ENCODE measurements at places on chromosomes 5 and 9.

GRCh38 chr9:36328798-36329411 lies 70.7 kb upstream of the GNE start:
- no peak for DNase-seq
- H3K27ac ChIP-seq = no peak overlapping the region
- no peaks in the 10 kb centered on the region for H3K27me3 ChIP-seq
- H3K36me3 ChIP-seq = peaks cover 1% of the 10 kb centered on the region
- H3K4me3 ChIP-seq = no peak overlapping the region
- no peaks in the 10 kb centered on the region for H3K4me1 ChIP-seq

GRCh38 chr5:73482383-73483136 lies 15.7 kb upstream of the BTF3 start:
- no peaks in the 10 kb centered on the region for H3K4me1 ChIP-seq
- H3K36me3 ChIP-seq = no peaks in the 10 kb centered on the region
- no peak for DNase-seq
- no peaks in the 10 kb centered on the region for H3K27me3 ChIP-seq
- no peak overlapping the region for H3K4me3 ChIP-seq
- no peak overlapping the region for H3K27ac ChIP-seq

GRCh38 chr9:102209176-102209575 lies 470.7 kb upstream of the GRIN3A start:
- H3K27me3 ChIP-seq = no peaks in the 10 kb centered on the region
- no peak overlapping the region for H3K27ac ChIP-seq
- no peaks in the 10 kb centered on the region for H3K4me1 ChIP-seq
- no peaks in the 10 kb centered on the region for H3K36me3 ChIP-seq

GRCh38 chr5:139223481-139223880 lies 25.3 kb upstream of the SIL1 start:
- H3K27me3 ChIP-seq = no peaks in the 10 kb centered on the region
- DNase-seq = no peak
- H3K27ac ChIP-seq = no peak overlapping the region
- H3K4me3 ChIP-seq = peak overlapping the region; percentile 33
- H3K36me3 ChIP-seq = no peaks in the 10 kb centered on the region
- no peaks in the 10 kb centered on the region for H3K4me1 ChIP-seq

DNA sequence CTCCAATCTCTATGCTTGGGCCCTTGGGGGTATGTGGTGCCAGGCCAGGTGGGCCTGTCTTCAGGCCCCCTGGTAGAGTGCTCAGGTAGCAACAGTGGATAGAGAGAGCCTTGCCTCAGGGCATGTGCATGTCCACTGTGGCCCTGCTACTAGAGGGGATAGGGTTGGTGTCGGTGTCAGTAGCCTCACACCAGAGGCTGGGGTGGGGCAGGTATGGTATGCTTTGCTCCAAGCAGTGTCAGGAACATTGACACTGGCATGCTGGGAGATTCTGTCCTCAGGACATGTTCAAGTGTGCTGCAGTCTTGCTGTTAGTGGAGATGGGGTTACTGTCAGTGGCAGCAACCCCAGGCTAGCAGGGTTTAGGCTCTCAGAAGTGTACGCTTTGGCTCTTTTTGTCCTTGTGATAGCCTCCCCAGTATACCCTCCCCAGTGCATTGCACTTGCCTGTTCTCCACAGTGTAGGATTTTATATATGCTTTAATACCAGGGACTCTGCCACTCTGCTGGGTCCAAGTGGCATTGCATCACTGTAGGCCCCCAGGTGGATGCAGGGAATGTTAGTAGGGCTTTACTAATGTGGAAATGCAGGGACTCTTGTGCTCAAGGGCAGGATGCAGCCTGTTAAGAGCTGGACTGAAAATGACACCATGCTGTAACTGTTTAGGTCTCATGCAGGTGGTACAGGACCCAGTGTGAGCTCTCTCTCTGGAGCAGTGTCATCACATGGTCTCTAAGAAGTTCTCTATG lies 21.6 kb downstream of the RIC1 start:
- no peak for DNase-seq
- no peak overlapping the region for H3K27ac ChIP-seq
- H3K27me3 ChIP-seq = no peaks in the 10 kb centered on the region
- H3K4me1 ChIP-seq = no peaks in the 10 kb centered on the region
- no peak overlapping the region for H3K4me3 ChIP-seq

DNA sequence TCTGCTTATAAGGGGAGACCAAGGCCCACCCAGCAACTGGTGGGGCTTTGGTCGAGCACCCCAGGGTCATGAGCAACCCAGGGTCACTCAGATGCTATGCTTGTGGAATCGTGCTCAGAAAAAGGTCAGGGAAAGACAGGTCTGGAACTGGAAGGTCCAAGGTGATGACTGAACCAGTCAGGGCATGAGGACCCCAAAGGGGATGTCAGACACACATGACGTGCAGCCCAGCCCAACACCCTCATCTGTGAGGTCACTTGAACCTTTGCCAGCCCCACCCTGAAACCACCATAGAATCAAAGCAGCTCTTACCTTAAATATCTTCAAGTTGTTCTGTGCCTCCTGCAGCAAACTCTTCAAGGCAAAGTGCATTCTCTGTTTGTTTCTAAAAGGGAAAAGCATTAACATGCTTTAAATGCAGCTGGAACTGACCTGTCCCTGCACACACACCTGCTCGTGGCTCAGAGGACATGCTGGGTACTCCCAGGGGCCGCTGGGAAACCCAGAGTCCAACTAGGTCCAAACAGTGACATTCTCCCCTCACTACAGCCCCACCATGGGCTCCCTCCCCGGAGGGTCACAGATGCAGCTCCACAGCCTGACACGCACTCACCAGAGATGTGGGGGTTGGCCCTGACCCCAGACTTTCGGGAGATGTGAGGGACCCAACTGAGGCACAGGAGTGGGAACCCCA lies 29.4 kb downstream of the IPPK start:
- DNase-seq = peak; percentile 38
- no peaks in the 10 kb centered on the region for H3K4me1 ChIP-seq
- peaks cover 81% of the 10 kb centered on the region for H3K36me3 ChIP-seq

DNA sequence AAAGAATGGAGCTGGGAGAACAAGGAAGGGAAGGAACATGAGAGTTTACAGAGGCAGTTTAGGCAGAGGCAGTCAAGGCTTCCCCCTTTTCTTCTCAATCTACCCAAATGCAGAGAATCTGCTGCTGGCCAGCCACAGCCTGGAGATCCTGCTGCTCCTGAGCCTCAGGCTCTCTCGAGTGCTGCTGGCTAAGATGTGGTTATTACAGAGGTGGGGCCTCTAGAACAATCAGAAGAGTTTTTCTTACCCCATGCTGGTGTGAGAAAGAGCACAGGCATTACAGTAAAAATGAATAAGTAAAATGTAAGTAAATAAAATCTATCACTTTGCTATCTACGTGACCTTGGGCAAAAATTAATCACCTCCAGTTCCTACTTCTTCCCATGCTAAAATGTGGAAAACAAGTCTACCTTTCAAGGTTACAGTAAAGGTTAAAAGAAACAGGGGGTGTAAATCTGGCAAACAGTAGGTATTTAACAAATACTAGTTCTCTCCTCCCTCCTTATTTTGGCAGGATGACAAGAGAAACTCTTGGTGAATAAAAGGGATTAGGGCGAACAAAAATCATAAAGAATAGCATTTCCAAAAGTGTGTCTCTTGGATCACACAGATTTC lies 31.1 kb downstream of the FBXW11 start:
- no peak for DNase-seq
- no peak overlapping the region for H3K27ac ChIP-seq
- no peak overlapping the region for H3K4me3 ChIP-seq
- H3K4me1 ChIP-seq = peaks cover 7% of the 10 kb centered on the region
- H3K27me3 ChIP-seq = no peaks in the 10 kb centered on the region
- no peaks in the 10 kb centered on the region for H3K36me3 ChIP-seq

DNA sequence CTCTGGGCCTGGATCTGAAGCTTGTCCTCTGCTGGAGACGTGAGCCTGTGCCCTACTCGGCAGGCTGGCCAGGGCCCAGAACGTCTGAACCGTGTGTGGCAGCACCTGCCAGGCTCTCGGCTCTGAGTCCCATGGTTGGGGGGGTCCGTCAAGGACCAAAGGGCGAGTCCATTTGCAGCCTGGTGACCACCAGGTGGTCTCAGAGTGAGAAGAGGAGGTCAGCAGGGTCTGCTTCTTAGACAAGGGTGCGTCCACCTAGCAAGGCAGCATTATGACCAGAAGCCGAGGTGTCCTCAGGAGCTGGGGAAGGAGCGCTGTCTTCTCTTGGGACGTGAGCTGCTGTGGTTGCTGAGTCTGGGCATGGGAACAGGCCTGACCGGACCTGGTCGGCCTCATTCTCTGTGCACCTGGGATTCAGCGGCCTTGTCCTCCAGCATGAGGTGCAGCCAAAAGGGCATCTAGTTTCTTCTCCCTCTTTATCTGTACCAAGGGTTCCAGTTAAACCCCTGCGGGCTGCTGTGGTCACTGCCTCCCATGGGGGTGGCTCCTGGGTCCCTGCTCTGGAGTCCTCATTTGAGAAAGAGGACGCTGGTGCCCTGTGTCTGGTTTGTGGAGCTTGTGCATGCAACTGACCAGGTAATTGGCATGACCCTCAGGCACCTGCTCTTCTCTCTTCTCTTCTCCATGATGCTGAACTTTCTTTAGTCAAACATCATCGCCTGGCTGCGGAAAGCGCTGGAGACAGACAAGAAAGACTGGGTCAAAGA lies 14.4 kb downstream of the EXOC3 start:
- no peak for DNase-seq
- H3K4me3 ChIP-seq = no peak overlapping the region
- no peaks in the 10 kb centered on the region for H3K4me1 ChIP-seq
- no peaks in the 10 kb centered on the region for H3K27me3 ChIP-seq
- peaks cover 87% of the 10 kb centered on the region for H3K36me3 ChIP-seq
- H3K27ac ChIP-seq = no peak overlapping the region

DNA sequence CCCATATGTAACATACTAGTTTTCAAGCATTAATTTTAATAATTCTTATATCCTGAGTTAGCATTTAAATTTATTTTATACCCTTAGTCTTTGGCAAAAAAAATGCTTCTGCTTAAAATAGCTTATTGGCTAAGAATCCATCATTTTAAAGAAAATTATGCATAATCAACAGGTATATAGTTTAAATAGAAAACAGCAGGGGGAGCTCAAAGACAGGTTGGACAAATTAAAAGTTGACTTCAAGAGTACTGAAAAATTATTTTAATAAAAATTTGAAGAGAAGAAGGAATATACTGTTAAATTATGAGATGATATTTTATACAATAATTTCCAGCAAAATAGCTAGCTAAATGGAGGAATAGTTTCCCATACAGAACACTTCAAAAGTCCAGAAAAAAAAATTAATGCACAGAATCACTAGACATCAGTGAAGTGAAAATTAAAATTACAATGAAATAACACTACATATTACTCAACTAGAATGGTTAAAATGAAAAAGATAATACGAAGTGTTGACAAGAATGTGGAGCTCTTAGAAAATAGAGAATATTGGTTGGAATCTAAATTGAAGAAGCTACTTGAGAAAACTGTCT lies 387.1 kb downstream of the PDE4D start:
- H3K36me3 ChIP-seq = no peaks in the 10 kb centered on the region
- no peak overlapping the region for H3K4me3 ChIP-seq
- no peak for DNase-seq
- no peaks in the 10 kb centered on the region for H3K4me1 ChIP-seq

- no peak overlapping the region for H3K27ac ChIP-seq
- no peak overlapping the region for H3K4me3 ChIP-seq
Observed at GRCh38 chr5:14281746-14282181, 138.6 kb downstream of the TRIO start.

- no peak for DNase-seq
- H3K36me3 ChIP-seq = no peaks in the 10 kb centered on the region
- no peak overlapping the region for H3K27ac ChIP-seq
- H3K4me3 ChIP-seq = no peak overlapping the region
Observed at GRCh38 chr5:65172486-65173129, 309.1 kb downstream of the ADAMTS6 start.

- H3K4me3 ChIP-seq = no peak overlapping the region
- no peaks in the 10 kb centered on the region for H3K36me3 ChIP-seq
- H3K27ac ChIP-seq = no peak overlapping the region
- H3K4me1 ChIP-seq = peaks cover 14% of the 10 kb centered on the region
Observed at GRCh38 chr5:673161-673830, 19.9 kb downstream of the TPPP start.

DNA sequence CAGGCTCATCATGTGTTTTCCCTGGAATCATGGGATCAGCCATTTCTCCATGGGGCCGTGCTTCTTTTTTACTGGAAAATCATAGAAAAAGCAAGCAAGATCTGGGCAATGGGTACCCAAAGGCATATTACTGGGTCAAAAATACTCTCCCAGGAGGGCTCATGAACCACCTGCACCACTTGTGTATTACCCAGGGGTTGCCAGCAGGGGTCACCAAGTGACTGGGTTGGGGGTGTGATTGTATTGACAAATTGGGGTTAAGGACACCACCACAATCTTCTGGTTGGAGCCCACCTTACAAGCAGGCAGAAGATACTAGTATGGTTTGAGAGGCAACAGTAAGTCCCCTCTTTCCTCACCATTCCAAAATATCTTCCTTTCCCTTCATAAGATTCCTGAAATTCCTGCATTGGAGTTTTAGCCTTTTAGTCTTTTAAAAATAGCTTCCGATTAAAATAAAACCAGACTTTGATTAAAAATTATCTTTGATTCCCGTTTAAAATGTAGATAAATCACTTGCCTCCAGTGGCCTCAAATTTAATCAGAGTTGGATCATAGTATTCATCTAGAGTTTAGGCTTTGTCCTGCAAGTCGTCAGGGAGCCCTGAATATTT lies 603.3 kb downstream of the KIF4B start:
- DNase-seq = no peak
- no peak overlapping the region for H3K27ac ChIP-seq
- no peaks in the 10 kb centered on the region for H3K27me3 ChIP-seq
- no peak overlapping the region for H3K4me3 ChIP-seq
- no peaks in the 10 kb centered on the region for H3K36me3 ChIP-seq
- no peaks in the 10 kb centered on the region for H3K4me1 ChIP-seq

DNA sequence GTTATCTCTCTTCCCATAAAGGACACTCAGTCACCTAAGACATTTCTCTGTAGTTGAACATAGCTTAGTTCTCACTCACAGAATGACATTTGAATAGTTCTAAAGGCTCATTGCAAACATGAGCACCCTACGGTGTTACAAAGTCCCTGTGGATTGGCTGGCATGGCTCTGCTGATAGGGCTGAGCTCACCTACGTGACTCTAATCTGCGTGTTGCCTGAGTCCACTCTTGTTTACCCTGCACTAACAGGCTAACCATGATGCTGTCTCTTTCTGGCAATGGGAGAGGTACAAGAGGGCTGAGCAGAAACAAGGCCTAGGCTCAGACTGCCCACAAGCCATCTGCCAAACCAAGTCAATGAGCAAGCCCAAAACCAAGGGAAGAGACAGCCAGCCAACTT lies 103.6 kb downstream of the PALM2AKAP2 start:
- DNase-seq = no peak
- no peak overlapping the region for H3K4me3 ChIP-seq
- no peak overlapping the region for H3K27ac ChIP-seq
- peaks cover 22% of the 10 kb centered on the region for H3K36me3 ChIP-seq
- no peaks in the 10 kb centered on the region for H3K27me3 ChIP-seq
- H3K4me1 ChIP-seq = peaks cover 25% of the 10 kb centered on the region

Data from ascending aorta (tissue), 2 donors.